ENCODE measurements at places on chromosomes 7 and 10.

GRCh38 chr10:79490400-79491142 lies 21.8 kb upstream of the EIF5AL1 start:
- DNase-seq: no peak

DNA sequence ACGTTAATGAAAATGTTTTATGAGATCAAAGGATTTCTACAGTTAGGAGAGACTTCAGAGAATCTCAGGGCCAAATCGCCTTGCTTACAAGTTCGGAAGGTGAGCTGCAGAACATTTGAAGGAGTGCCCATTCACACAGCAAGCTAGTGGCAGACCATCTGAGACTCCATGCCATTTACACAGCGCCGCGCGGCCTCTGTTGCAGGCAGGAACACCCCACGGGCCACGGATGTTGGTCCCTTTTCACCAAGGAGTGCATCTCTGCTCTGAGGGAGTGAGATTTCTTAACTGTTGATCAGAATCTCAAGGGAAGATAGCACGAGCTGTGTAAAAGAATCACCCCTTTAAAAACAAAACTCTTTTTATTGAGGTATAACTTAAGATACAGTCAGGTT lies 1.8 kb downstream of the UBE3C start:
- no peak for DNase-seq

- DNase-seq: no peak
Measured at GRCh38 chr7:55132890-55133551, 114.2 kb downstream of the EGFR start.

GRCh38 chr7:131231381-131232220 lies 96.1 kb upstream of the MKLN1 start:
- DNase-seq: no peak

DNA sequence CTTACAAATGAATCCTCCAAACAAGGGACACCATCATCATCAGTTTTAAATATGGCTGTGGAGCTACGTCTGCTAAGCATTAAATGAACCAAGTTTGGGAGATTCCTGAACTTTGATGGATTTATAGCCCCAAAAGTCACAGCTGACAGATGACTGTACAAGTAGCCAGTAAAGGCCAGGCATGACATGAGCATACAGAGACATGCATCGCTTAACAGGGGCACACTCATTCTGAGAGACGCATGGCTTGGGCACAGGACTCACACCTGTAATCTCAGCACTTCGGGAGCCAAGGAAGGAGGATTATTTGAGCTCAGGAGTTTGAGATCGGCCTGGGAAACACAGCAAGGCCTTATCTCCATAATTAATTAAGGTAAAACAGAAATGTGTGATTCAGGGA lies 166.2 kb downstream of the PARD3 start:
- no peak for DNase-seq

GRCh38 chr7:148912758-148913541 lies 28.9 kb upstream of the EZH2 start:
- DNase-seq: no peak

GRCh38 chr7:98105942-98106544 lies 619 bp upstream of the LMTK2 start:
- DNase-seq: no peak

DNA sequence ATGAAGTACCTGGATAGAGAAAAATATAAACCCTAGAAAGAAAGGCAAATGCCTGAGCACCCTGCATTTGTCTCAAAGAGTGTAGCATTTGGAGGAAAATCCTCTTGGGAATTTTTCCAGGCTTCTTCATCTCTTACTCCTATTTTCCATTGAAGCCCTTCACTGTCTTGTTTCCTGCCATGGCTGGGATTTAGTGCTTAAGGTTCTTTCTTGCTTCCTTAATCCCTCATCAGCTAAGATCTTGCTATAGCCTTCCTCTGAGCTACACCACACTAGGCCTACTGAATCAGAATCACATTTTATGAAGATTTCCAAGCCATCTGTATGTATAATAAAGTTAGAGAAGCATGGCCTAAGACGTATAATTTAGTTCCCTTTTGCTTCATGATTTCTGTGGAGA lies 97.5 kb upstream of the PHYHIPL start:
- DNase-seq: no peak

GRCh38 chr10:8794860-8795259 lies 740.4 kb downstream of the GATA3 start:
- DNase-seq: no peak

DNA sequence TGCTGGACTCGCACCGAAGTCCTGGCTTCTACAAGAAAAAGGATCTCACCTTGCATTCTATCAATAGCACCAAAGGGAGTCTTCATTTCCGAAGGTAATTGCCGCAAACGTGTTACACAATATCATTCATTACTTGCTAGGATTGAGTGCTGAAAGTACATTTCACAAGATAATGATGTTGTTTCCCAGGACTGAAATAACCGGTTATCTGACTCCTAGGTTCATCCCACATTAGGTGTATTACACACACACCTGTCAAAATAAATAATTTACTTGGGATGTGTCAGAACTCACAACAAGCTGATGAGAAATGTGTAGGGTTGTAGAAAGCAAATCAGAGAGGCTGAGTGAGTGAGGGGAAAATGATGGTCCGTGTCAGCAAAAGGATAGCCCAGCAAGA lies 219.4 kb upstream of the RHOBTB1 start:
- no peak for DNase-seq

DNA sequence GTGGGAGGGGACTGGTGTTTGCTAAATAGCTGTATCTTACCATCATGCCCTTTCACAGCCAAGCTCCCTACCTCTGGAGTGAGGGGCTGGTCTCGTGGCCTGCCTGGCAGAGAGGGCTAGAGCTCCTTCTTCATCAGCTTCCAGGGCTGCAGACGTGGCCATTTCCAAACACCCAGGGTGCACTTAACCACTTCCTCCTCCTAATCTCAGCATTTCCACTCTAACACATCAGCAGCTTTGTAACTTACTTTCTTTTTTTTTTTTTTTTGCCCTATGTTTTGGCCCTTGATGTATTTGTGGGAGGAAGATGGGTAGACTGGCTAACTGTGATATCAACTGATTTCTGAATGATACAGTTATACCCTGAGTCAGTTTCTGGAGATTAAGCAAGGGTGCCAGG lies 27.4 kb downstream of the LRRC4 start:
- DNase-seq: no peak

DNA sequence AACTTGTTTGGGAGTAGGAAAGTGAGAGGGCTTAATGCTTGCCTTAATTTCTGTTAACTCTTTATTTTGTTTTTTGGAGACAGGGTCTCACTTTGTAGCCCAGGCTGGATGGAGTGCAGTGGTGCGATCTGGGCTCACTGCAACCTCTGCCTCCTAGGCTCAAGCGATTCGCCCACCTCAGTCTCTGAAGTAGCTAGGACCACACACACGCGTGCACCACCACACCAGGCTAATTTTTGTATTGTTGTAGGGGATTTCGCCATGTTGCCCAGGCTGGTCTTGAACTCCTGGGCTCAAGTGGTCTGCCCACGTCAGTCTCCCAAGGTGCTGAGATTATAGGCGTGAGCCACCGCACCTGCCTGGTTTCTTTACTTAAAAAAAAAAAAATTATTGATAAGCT lies 1.9 kb downstream of the PPP2R2D start:
- no peak for DNase-seq

GRCh38 chr7:45028138-45028919 lies 28.3 kb downstream of the CCM2 start:
- no peak for DNase-seq

- DNase-seq: no peak
Measured at GRCh38 chr10:13536674-13537366, 8.0 kb upstream of the BEND7 start.

DNA sequence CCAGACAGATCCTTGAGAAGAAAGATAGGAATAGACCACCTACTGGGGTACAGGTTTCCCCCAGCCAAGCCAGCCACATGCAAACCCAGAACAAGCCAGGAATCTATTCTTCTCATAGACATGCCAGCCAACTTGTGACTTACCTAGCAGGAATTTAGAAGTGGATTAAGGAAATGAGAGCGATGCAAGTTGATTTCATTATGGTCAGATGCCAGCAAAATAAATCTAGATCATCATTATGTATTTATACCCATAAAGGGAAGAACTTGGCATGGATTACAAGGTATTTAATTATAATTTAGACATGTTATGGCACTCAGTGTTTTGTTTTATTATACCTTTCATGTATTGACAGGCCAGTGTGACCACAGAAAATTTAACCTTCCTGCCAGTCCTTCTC lies 32.8 kb downstream of the SLC35G1 start:
- no peak for DNase-seq

DNA sequence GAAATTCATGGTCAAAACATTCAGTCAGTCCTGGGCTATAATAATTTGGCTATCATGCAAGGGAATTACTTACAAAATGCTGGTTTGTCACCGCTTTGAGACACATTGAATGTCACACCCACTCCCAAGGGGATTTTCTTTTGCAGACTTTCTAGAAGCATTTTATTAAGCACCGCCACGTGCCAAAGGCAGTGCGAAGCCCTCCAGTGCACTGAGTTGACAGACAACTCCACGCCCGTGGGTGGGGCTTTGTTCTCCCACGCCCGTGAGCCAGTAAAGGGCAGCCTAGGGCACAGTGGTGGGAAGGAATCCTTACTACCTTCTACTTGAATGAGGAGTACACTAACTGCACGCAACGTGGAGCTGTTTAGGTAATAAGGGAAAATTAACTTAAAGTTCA lies 515.8 kb downstream of the KCNMA1 start:
- no peak for DNase-seq

DNA sequence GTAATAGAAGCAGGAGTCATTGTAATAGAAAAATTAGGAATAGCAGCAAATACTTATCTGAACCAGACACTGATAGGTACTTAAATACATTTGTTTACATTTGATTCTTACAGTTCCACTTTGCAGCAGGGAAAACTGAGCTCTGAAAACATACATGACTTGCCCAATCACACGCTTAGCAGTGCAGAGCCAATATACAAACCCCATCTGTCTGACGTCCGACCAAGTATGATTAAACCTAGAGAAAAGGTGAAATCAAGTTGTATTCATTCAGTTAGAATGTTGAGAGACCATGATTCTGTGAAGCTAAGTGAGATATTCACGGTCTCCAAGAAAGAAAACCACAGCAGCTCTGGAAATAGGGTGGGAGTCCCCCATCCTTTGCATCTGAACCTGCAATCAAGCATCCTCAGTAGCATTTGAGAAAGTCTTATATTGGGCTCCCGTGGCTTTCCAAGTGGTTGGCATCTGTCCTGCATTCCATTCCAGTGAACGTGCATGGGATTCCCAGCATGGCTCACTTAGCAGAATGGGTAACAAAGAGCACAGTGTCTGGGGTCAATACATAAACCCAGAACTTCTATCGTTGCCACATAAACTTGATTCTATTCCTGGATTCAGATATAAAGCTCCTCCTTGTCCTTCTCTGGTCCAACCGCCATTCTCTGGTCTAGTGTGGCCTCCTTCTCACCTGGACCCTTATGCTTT lies 148.7 kb upstream of the RSU1 start:
- DNase-seq: no peak

DNA sequence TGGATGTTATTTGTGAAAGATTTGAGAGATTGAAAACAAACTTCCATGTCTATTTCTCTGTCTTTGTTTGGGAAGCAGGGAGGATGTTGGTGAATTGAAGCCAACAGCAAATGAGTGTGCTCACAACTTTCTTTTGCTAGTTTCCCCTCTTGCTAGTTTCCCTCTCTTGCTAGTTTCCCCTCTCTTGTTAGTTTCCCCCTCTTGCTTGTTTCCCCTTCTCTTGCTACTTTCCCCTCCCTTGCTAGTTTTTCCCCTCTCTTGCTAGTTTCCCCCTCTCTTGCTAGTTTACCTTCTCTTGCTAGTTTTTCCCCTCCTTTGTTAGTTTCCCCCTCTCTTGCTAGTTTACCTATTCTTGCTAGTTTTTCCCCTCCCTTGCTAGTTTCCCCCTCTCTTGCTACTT lies 613.3 kb downstream of the LRMDA start:
- no peak for DNase-seq

GRCh38 chr7:46752881-46753366 lies 829.0 kb downstream of the TNS3 start:
- DNase-seq: no peak

- DNase-seq: no peak
Measured at GRCh38 chr7:30782690-30783089, 11.5 kb downstream of the MINDY4 start.

DNA sequence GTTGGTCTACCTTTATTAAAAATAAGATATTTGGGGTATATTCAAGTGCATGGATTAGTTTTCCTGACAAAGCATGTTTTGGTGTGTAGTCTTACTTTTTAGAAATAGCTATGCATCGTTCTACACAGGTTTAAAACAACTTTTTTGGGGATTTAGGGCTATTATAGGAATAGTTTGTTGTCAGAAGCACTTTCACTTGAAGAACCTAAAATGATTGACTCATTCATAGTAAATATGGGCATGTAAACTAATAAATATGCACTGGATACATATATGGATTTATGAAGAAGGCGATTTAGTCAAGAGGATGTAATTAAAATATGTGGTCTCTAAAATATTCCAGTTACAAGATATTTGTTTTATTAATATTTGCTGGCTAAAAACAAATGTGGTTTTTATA lies 2.0 kb downstream of the ARL4A start:
- DNase-seq: no peak

- no peak for DNase-seq
Measured at GRCh38 chr7:100892364-100893317, 3.0 kb downstream of the ACHE start.

GRCh38 chr7:151468217-151469018 lies 28.5 kb upstream of the CRYGN start:
- DNase-seq: no peak

GRCh38 chr10:103493362-103493915 lies at the start of gene NEURL1:
Gene NEURL1, plus strand, starts transcription at chr10:103493705. Its CDS starts 683 bp downstream, at chr10:103494388.
- DNase-seq: peak; percentile 56

DNA sequence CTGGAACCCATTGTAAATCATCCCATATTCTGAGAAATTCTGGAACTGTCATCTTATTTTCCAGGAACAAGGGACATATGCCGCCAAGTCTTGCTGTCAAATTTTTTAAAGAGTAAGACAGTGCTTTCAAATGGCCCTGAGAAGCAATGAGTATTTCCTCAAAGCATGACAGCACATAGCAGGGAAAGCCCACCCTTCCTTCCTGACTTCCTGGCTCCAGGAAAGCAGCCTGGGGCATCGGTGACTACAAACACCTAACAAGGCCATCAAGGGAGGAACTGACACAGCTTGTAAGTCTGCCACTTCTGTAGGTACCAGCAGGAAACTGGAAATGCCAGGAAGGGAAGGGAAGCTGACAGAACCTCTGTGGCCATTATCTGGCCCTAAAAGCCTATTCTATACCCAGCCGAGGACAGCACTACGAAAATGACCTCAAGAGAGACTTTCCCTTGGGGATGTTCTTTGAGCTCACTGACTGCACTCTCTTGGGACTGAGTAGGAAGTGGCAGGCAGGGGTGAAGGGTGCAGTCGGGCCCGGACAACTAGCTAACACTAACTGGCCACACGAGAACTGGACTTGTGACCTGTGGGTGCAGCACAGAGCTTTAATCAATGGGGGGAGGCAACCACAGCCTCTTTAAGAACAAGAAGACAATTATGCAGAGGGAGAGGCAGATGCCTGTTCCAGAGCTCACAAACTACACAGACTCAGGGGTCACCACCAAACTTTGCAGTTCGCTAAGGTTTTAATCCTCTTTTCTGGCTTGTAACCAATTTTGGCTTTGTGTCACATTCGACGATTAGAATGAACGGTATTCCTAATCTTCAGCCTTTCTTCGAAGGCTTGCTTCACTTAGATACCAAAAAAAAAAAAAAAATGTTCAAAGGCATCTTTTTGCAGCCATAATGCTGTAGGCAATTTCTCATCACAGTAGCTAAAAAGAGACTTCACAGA lies 52.0 kb downstream of the GRB10 start:
- no peak for DNase-seq

GRCh38 chr10:5897504-5897903 lies 7.5 kb downstream of the FBH1 start:
- DNase-seq: no peak

- no peak for DNase-seq
Measured at GRCh38 chr10:94427166-94427565, 24.8 kb downstream of the TBC1D12 start.

GRCh38 chr10:117264782-117265181 lies 23.9 kb downstream of the SLC18A2 start:
- DNase-seq: no peak

Measured in amygdala (tissue), 56 donors.